ENCODE measurements at places on chromosomes 5 and 9.

- peak; percentile 94 for DNase-seq
Measured at GRCh38 chr5:15008476-15008875, 136.9 kb upstream of the ANKH start.

- DNase-seq, result no peak
Measured at GRCh38 chr5:177327539-177328522, 16.1 kb upstream of the MXD3 start.

DNA sequence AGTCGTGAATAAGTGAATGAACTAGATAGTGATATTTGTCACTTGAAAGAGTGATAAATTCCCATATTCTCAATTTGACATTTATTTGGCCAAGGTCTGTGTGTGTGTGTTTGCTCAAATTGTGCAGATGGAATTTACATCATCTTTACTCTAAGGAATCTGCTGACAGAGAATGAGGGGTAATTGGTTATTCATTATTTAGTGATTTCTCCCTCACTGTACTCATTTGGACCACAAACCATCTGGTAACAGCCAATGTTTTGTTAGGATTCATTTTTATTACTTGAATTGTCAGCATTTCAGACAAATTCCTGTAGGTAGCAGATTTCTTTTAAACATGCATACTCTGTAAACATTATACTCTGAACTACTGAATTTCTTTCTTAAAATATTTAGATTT lies 15.6 kb downstream of the VCAN start:
- no peak for DNase-seq

DNA sequence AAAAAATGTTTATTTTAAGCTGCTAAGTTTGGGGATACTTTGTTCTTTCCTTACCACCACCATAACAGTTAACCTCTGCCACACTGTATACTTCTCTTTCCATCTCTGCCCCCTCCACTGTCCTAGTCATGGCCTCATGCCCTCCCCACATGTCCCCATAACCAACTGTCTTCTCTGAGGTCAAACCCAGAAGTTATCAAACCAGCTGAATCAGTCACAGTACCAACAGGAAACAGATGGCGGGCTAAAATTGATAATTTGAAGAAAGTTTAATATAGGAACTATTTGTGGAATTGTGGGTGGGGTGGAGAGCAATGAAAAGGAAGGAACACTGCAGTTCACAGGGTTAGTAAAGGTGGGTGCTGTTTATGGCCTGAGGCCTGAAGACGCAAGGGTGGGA lies 5.7 kb upstream of the DCTN4 start:
- DNase-seq, result no peak

GRCh38 chr9:126626127-126626925 lies 12.6 kb downstream of the LMX1B start:
- no peak for DNase-seq

DNA sequence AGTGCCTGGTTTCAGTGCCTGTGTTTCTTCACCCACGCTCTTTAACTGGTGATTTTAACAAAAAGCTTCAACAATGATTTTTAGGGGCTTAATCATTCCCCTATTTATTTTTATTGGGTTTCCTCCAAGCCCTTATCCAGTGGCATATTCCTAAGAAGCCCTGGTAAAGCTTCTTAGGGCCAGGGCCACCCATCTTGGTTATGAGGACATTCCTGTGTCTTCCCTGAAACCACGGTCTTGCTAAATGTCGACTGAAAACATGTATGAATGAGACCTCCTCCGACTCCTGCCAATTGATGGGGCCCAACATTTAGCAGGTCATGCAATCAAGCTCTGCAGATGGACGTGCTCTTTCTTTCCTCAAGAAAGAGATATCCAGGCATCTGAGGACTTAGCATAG lies 13.7 kb upstream of the CARTPT start:
- DNase-seq, result no peak
